ENCODE measurements at places on chromosomes 5 and 9.

DNA sequence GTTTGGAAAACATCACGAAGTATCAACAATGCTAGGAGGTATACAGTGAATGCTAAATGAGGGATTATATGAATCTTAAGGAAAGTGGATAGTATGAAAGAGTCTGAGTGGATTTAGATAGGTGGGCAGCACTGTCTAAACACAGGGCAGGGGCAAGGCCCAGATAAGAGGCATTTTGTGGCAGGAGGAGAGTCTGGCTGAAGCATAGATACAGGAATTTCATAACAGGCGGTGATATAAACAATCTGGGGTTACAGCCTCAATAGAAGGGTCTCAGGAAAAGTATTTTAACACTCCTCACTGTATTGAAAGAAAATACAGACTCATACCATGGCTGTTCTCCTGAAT is 96.9 kb downstream of the PLPP1 start:
- DNase-seq = no peak

GRCh38 chr5:58868931-58869330 is 286.1 kb downstream of the RAB3C start:
- no peak for DNase-seq

GRCh38 chr9:34372467-34373011 is 4.2 kb downstream of the MYORG start:
- no peak for DNase-seq

- no peak for DNase-seq
These were observed 18.5 kb downstream of the NINJ1 start for GRCh38 chr9:93115486-93116071.

DNA sequence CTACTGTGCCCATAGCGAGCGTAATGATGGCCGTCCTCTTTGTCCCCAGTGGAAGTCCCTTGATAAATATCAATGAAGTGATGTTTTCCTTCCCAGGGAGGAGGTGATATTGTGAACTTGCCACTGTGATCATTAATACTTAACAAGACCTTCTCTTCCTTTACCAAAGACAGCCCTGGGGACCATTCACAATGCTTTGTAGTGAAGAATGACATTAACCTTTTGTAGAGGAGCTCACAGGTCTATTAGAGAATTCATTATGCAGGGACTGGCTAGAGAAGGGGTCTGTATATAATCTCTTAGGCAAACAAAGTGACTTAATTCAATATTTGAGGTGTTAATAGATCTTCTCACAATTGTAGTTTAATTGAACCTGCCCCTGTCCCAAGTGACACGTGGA is 452.9 kb upstream of the DMAC1 start:
- no peak for DNase-seq

DNA sequence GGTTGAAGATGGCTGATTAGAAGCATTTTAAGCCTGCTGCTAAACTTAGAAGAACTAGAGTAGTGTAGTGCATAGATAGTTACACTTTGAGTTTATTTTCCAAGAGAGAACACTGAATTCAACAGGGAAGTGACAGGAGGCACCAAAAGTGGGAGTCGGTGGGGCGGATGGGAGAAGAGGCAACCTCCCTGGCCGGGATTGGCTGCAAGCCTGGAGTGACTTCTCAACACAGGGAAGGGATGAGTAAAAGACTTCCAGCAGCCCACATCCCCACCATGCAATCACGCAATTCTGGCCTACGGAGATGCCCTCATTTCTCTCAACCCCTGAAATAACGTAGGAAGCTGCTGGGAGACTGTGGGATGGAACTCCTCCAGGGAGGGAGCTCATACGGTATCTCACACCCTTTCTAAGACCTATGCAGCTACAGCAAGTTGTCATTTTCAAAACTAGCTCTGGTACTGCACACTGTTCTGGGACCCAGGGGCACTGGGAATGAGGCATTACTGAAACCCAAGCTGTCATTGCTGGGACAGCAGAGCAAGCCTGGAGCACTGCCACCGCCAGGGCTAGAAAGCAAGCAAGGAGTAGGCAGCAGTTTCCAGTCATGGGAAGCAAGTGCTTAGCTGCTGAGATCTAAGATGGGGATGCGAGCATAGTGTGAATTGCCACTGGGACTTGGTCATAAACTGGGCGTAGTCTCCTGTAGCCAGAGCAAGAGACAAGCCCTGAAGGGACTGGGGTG is 331.6 kb upstream of the PTGER4 start:
- no peak for DNase-seq
